ENCODE measurements at places on chromosomes 3 and 15.
A peak's percentile ranks its signal among the peaks of the same experiment; 100 is the strongest.

DNA sequence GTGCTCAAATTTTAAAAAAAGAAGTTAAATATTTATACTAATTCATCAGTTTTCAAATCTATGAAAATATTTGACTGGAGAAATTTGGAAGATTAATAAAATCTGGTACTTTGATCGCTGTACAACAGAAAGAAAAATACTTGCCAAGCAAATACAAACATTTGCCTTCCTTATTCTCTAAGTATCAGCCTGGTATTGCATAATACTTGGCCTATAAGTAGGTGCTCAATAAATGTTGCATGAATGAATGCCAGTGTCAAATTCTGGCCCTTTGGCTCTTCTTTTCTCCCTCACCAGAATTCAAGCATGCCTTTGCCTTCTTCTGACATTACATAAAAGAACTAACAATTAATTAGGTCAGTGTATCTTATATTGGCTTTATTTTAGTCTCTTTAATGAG, 601.7 kb upstream of the GBE1 start:
- DNase-seq, result no peak

DNA sequence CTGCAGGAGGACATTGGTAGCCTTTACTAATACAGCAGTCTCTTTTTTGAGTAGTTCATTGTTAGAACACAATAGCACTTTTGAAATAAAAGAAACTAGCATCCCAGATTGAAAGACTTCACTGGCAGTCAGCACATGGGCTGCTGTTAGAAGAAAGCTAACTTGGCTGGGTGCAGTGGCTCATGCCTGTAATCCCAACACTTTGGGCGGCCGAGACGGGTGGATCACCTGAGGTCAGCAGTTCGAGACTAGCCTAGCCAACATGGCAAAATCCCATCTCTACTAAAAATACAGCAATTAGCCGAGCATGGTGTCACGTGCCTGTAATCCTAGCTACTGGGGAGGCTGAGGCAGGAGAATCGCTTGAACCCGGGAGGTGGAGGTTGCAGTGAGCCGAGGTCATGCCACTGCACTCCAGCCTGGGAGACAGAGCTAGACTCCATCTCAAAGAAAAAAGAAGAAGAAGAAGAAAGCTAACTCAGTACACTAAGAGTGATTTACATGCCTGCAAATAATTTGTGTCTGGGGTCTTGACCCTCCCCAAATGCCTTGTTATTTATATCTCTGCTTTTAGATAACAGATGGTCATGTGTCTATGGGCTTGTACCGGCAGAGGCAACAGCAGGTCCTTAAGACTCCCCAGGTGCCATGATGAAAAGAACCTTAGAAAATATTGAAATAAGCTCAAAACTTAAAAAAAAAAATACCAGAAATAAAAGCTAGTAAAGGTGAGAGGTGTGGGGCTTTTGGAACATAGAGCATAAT, 9.7 kb downstream of the TPM1 start:
- DNase-seq, result no peak

DNA sequence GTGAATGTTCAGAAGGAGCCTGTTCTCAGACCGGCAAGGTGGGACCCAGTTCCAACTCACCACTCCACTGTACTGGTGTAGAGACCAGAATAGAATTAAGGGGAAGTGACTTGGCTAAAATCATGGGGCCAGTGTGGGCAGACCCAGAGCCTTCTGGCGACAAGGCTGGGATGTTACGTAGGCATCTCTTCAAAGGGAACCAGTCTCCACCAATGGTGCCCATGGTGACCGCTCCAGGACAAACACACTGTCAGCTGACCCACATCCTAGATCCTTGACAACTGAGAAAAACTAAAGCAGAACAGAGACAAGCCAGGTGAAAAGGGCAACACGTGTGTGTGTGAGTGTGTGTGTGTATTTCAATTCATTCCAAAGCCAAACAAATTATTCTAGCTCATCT, 321.7 kb upstream of the FRG2C start:
- no peak for DNase-seq

DNA sequence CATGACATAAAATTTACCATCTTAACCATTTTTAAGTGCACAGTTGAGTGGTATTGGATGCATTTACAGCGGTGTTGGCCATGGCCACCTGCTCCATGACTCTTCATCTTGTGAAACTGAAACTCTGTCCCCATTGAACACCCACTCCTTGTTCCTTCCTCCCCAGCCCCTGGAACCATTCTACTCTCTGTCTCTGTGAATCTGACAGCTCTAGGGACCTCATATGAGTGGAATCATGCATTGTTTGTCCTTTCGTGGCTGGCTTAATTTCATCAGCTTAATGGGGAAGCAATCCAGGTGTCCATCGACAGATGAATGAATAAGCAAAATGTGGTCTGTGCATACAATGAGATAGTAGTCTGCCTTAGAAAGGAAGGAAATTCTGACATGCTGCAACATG, 42.5 kb downstream of the PLXNA1 start:
- peak; percentile 56 for DNase-seq

GRCh38 chr3:45272828-45273470, 46.9 kb upstream of the TMEM158 start:
- DNase-seq, result no peak

- no peak for DNase-seq
These were observed 52.7 kb downstream of the ZNF445 start for GRCh38 chr3:44424758-44425157.

GRCh38 chr3:172204716-172205115, 165.3 kb downstream of the FNDC3B start:
- DNase-seq, result no peak

DNA sequence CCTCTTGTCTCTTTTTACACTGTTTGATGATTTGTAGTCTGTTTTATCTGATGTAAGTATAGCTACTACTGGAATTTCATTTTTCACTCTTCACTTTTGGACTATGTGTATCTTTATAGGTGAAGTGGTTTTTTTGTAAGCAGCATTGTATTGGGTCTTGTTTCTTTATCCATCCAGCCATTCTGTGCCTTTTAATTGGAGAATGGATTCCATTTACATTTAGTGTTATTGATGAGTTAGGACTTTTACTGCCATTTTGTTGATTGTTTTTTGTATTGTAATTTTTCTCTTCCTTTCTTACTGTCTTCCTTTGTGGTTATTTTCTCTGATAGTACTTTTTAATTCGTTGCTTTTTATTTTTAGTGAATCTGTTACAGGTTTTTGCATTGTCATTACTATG, 54.5 kb downstream of the RNF13 start:
- DNase-seq, result no peak

GRCh38 chr3:16411441-16411840, 102.1 kb downstream of the RFTN1 start:
- no peak for DNase-seq

DNA sequence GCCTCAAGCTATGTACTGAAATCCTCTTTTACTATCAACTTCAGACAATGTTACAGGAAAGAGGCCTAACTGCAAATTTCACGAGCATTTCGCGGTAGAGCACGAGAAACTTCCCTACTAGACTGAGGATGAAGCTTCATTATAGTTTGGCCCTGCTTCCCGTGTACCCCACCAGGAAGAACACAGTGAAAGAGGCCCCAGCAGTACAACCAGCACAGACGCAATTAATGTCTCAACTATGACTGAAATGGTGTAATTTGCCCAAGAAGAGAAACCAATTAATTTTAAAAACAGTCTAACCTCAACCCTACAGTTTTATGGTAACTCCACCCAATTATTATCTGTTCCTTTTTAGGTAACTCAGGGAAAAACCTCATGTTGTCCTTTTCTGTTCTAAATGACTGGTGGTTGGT, 12.1 kb downstream of the CHSY1 start:
- no peak for DNase-seq

All from NCI-H187 (cell line).